Activated CD4-positive, alpha-beta T cell treated with anti-CD3 and anti-CD28 coated beads, Interleukin-2, Interleukin-4, amounts not matched to agents 100 ng/mL and 50 ng/mL, durations not matched to agents 16 hours and 8 hours (primary cell): ENCODE measurements at places on chromosomes 11 and 22.

GRCh38 chr11:33652930-33653329 is 47.7 kb downstream of the C11orf91 start:
- DNase-seq, result no peak

DNA sequence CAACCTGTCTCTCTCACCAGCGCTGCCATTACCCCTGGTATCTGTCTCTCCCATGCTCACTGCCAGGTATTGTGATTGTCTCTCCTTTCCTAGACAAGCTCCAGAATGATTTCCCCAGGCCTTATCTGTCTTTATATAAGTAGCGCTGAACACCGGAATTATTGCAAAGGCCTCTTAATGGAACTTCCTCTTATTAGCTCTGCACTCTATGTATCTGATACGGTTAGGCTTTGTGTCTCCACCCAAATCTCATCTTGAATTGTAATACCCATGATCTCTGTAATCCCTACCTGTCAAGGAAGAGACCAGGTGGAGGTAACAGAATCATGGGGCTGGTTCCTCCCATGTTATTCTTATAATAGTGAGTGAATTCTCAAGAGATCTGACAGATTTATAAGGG is 39.3 kb downstream of the DDI1 start:
- DNase-seq, result no peak

- DNase-seq, result no peak
Observed at GRCh38 chr11:57476757-57477506, 16.6 kb downstream of the RTN4RL2 start.

DNA sequence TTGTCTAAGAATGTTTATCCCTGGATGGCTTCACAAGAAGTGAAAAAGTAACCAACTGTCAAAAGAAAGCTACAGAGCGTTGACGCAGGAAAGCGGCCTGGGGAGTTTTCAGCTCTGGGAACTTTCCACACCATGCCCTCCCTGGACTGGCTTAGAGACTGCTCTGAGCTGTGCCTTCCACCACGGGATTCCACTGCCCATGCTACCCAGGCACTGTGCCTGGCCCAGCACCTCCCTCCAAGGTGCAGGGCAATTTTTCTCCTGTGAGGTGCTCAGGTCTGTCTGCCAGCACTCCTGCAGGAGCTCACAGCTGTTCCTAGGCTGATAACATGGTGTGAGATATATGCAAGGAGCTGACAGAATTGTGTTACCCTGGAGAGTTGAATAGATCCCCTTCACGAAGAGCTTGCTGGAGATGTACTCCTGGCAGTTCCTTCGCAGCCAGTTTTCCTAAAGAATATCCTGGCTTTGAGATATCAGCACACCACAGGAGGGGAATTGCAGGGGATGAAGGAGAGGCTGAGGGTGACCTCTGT is 258.3 kb upstream of the B3GAT1 start:
- DNase-seq, result no peak

DNA sequence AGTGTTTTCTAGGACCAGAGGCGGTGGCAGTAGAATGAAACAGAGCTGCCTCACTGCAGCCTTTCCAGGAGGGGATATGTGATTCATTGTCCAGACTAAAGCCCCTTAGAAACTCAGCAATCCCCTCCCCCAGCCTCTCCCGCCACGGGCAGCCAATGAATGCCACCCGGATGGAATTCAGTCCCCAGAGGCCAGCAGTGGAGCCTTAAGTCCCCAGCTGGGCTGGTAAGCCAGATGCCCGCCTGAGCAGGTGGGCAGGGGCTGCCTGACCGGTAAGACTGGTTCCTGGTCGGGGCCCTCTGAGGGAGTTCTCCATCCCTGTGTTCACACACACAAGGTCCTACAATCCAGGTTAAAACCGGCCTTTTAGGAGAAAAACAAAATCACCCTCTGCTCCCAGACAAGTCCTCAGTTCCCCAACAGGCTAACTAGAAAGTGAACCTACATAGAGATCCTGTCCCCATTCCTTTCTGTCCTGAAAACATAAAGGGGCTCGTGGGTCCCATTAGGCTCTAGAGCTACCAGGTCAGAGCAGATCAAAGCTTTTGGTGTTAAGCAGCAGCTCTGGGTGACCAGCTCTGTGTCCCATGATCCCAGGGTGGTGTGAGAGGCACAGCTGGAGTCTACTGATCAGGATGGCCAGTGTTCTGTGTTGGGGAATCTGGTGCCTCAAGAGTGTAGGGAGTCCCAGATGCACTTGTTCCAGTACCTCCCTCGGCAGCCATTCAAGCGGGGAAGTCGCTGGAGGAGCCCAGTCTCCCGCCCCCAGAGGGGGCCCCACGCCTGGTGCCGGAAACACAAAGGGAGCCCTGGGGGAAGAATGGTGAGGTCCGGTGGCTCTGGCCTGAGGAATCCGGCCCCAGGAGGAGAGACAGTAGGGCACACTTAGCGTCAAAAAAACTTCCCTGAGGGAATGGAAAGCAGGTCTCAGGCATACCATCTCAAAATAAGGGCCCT is 2.6 kb downstream of the PATZ1 start:
- DNase-seq, result peak; percentile 24

- no peak for DNase-seq
Observed at GRCh38 chr22:26675687-26676268, 18.4 kb downstream of the MIAT start.

DNA sequence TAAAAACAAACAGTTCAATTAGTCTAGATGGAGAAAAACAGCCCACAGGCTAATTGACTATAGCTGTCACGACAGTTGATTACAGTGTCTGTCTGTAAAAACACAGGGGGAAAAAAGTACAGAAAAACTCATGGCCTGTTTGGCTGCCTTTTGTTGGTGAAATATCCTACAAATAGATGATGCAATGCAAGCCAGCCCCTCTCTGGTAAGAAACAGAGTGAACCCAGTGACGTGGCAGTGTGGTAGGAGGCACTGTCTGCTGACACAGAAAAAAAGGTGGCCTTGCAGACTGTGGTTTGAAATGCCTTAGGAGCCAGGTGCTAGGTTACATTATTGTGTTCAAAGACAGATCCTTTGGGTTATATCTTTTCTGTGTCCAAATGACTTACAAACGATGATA is 431.4 kb upstream of the CCDC90B start:
- no peak for DNase-seq

- DNase-seq, result no peak
Observed at GRCh38 chr11:115912484-115912945, 408.3 kb upstream of the CADM1 start.
